ENCODE measurements at places on chromosomes 16 and 17. TPM values are rescaled to one million over a fixed set of nuclear protein-coding genes. Genes with fewer than 3 reads are reported as not detected.

The RAC3 gene
- 8.9 TPM for total RNA-seq

The SCIMP gene
- total RNA-seq: 4.9 TPM

The KRTAP4-9 gene
- not detected for total RNA-seq

The SERPINF2 gene
- total RNA-seq: 2.9 TPM

The GDE1 gene
- total RNA-seq: 68.8 TPM

The CCL7 gene
- not detected for total RNA-seq

The ABCA9 gene
- 7.3 TPM for total RNA-seq

The TAT gene
- total RNA-seq: 2.5 TPM

The FOXL1 gene
- total RNA-seq: 8.2 TPM

The NPW gene
- 1.6 TPM for total RNA-seq

The HSD17B2 gene
- total RNA-seq: 114 TPM

The CALB2 gene
- total RNA-seq: 0.81 TPM

The COL1A1 gene
- 421 TPM for total RNA-seq

The MYH11 gene
- total RNA-seq: 1,761 TPM

The TMEM235 gene
- not detected for total RNA-seq

The RUNDC3A gene
- total RNA-seq: 1.4 TPM

The LUC7L gene
- 72.1 TPM for total RNA-seq

The PRSS8 gene
- 312 TPM for total RNA-seq

The ITGA3 gene
- total RNA-seq: 134 TPM

The MYL4 gene
- total RNA-seq: 0.55 TPM

The GJC1 gene
- 17.3 TPM for total RNA-seq

The ATP1B2 gene
- total RNA-seq: 7.7 TPM

The ACSF3 gene
- total RNA-seq: 63.4 TPM

The ZNF19 gene
- total RNA-seq: 5.6 TPM

The CBLN1 gene
- total RNA-seq: 18.2 TPM

The USP6 gene
- 0.09 TPM for total RNA-seq

The ARHGDIG gene
- 2.6 TPM for total RNA-seq

The IL21R gene
- 1.2 TPM for total RNA-seq

The FBXO39 gene
- 0.23 TPM for total RNA-seq

The CCDC154 gene
- total RNA-seq: 3.6 TPM

The CCT6B gene
- total RNA-seq: 1.2 TPM

The CLEC10A gene
- total RNA-seq: 8.3 TPM

The CDR2 gene
- total RNA-seq: 20.9 TPM

The LGALS9B gene
- 10.9 TPM for total RNA-seq

The DUSP3 gene
- 127 TPM for total RNA-seq

The SLC35G6 gene
- not detected for total RNA-seq

The KCNAB3 gene
- total RNA-seq: 2.5 TPM

The KRT33A gene
- total RNA-seq: not detected

The ZC3H18 gene
- total RNA-seq: 43.4 TPM

The DYNLRB2 gene
- total RNA-seq: 1.3 TPM

The MLX gene
- 54.0 TPM for total RNA-seq

The NPIPA7 gene
- total RNA-seq: 7.5 TPM

The C17orf113 gene
- 1.6 TPM for total RNA-seq

The CCR7 gene
- total RNA-seq: 1.3 TPM
